ENCODE measurements at places on chromosomes 16 and 17.

- no peak for DNase-seq
Observed at GRCh38 chr17:29347831-29348629, 42.1 kb upstream of the TAOK1 start.

- DNase-seq, result no peak
Observed at GRCh38 chr17:17605083-17605728, 13.7 kb upstream of the PEMT start.

DNA sequence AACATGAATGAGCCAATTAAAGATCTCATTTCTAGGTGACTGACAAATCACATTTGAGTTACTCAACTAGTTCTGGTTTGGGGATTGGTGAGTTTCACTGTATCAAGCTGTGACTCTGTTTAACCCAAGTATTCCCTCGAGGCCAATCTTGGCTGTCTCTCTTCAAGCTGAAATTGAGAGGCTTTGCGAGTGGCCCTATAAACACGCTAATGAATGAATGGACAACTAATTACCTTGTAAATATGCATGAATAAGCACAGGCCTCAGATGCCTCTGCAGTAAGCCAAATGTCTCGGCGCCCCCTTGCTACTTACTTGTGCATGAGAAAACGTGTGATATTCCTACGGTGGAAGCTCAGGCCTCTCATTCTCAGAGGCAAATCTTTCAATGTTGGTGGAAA is 450.3 kb upstream of the PSMD7 start:
- DNase-seq, result no peak

- DNase-seq, result no peak
Observed at GRCh38 chr17:73622381-73622780, 21.9 kb downstream of the SDK2 start.

GRCh38 chr16:3038896-3039295 is 2.2 kb upstream of the BICDL2 start:
- no peak for DNase-seq

- no peak for DNase-seq
Observed at GRCh38 chr16:996681-997080, 15.1 kb downstream of the SOX8 start.

DNA sequence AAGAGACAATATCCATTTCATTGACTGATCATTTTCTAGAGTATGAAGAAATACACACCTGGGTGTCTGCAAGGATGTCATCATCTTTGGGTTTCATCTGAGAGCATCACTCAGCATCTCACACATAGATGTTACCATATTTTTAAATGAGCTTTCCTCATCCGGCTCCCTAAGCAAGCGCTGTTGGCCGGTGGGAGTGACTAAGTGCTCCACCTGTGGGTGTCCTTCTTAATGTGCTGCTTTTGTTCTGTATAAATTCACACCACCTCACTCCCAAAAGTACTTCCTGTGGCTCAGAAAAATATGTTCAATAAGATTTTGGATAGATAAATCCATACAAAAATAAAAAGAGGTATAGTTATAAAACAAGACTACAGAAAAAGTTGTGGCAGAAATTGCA is 7.4 kb downstream of the SSTR2 start:
- DNase-seq, result no peak
